Dermis lymphatic vessel endothelial cell (primary cell): ENCODE measurements at places on chromosomes 1 and 21. TPM values are rescaled to one million over a fixed set of nuclear protein-coding genes. Genes with fewer than 3 reads are reported as not detected.

The KCNA3 gene
- total RNA-seq, result not detected in 2 replicates

The CA6 gene
- 0.11 TPM in 1 of 2 replicates, not detected in the other for total RNA-seq

The UMODL1 gene
- not detected in 2 replicates for total RNA-seq

The RAB3GAP2 gene
- total RNA-seq, result 28.7 and 34.1 TPM in 2 replicates

The SLC30A2 gene
- total RNA-seq, result not detected in 2 replicates

The IQGAP3 gene
- 2.4 and 2.8 TPM in 2 replicates for total RNA-seq

The ATP1A2 gene
- total RNA-seq, result not detected in 2 replicates

The RHOU gene
- total RNA-seq, result 33.5 and 69.4 TPM in 2 replicates

The GJA9 gene
- total RNA-seq, result not detected in 2 replicates

The PADI4 gene
- total RNA-seq, result not detected in 2 replicates

The NUAK2 gene
- 1.5 and 3.4 TPM in 2 replicates for total RNA-seq

The OR2L13 gene
- total RNA-seq, result not detected in 2 replicates

The ANKRD34A gene
- total RNA-seq, result under 0.01 TPM in 2 replicates

The C2CD2 gene
- total RNA-seq, result 20.6 and 28.3 TPM in 2 replicates

The RAB7B gene
- total RNA-seq, result under 0.01 TPM in 1 of 2 replicates, not detected in the other
